Right lobe of liver (tissue), 6 donors: ENCODE measurements at places on chromosomes 2 and 18.

GRCh38 chr2:209687323-209687969 is 84.2 kb upstream of the UNC80 start:
- DNase-seq, result no peak

DNA sequence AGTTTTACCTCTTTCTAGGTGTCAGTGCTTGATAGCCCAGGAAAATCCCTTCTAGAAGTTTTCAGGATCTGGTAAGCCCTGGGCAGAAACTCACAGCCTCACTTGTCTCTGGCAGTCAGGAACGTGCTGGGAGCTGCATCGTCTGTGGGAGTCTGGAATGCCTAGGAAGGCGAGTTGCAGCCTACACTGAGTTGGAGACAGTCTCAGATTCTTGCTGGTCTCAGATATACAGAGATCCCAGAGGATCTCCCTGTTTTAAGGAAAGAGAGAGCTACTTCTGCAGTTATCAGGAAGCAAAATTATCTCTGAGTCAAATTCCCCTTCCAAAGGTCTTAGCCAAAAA is 104.4 kb upstream of the CDC42EP3 start:
- DNase-seq, result no peak

DNA sequence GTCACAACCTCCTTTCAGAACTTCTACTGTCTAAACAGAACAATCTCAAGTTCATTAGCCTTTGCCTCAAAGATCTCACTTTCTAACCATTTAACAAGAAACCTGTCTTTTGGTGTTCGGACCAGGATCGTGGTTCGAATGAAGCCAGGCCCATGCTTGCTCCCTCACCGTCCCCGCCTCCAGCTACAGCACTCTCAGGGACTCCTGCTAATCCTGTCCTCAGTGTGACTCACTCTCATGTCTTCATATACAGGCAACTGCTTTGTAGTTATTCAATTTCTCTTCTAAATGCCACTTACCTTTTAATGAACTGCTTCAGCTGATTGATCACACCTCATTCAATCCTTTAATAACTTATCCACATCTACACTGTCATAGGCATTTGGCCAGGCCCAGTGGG is 15.8 kb downstream of the SERTAD2 start:
- DNase-seq, result no peak

GRCh38 chr18:23706971-23707640 is 17.9 kb downstream of the LAMA3 start:
- DNase-seq, result no peak

DNA sequence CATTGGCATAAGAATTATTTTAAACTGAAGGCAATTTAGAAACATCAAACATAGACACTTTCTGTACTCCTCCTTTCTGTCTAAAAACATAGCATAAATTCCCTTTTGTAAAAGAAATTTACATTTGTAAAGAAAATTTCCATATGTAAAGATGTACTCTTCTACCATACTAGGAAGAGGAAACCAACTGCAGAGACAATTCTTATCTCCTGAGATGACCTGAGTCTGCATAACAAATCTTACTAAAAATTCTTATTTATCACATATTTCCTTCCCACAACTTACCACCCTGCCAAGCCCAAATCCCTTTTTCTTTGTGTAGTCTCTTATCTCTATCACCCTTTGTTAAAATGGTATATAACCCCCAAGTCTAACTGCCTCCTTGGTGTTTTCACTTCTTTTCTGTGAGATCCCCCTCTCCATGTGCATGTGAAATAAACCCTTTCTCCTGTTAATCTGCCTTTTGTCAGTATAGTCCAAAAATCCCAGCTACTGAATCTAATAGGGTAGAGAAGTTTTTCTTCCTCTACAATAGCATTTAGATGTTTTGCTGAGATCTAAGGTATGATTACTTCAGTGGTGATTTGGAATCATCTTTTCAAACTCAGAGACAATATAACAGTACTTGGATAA is 81.0 kb downstream of the CHN1 start:
- DNase-seq, result no peak

GRCh38 chr2:231393149-231394131 is 2.1 kb upstream of the B3GNT7 start:
- no peak for DNase-seq

DNA sequence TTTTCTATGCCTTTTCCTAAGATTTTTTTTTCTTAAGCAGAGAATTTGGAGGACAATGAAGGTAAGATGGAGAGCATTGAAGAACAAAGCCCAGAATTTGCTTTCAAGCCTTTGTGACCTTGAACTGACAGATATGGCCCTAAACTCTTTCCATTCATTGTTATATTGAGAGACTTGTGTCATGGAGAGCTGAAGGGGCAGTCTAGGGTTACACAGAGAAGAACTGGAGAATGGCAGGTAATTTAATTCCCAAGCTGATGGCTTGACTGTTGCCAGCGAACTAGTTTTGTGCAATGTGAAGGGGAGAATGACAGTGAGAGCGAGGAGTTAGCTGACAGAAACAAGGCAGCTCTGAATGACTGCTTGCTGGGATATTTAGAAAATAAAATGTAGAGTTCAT is 1344.2 kb downstream of the LRP1B start:
- DNase-seq, result no peak

GRCh38 chr2:190126798-190127197 is 64.3 kb upstream of the MSTN start:
- DNase-seq, result no peak

DNA sequence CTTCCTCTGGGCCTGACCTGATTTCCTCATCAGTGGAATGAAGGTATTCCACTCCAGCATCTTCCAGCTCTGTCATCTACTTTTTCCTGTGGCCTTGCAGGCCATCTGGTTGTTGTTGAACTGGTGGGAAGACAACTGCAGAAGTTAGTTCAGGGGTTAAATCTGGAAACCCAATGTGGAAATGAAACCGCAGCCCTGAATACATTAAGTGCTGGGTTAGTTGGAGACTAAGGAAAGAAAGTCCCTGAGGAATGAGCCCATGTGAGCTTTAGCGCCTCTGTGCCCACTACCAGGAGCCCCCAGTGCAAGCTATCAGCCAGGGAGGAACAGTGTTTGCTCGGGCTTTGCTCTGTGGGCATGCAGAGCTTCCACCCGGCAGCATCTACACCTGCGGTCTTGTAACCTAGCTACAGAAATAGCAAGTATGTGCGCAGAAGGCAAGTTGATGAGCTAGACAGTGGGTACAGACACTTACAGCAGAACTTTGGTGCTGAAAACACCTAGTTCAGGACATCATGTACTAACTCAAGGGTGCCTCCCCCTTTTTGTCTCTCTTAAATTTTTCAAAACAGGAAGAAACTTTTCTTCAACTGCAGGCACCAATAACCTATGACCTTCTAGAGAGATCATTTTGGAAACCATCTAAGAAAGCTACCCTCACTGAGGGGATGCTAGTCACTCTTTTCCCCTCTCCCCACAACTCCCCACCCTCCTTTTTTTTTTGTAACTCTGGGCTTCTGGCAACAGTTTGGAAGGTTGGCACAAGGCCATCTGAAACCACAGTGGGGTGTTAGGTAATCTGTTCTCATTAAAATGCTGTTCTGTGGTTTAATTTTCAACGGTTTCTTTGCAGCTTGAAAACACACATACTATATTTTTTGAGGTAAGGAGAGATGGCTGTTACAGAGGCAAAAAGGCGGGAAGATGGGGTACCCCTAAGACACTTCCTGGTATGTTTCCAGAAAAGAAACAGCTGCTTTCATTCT is 18.3 kb upstream of the CXCR4 start:
- no peak for DNase-seq

DNA sequence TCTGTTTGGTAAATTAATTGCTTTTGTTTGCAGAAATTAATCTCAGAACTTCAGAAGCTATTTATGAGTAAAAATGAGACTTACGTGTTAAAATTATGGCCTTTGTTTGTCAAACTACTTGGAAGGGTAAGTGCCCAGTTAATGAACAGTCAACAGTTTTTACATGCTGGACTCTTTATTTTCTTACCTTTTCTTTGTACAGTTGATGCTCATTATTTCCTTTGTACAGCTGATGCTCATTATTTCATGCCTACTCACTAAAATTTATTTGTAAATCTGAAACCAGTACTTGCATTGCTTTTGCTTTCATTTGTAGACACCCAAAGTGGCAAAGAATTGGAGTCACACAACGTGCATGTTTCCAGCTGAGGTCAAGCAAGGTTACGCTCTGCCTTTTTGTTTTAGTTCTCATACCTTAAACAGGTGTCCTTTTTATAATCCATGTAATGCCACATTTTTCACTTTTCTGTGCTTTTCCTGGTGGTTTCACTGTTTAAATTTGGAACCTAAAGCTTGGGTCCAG is 13.3 kb downstream of the RIF1 start:
- DNase-seq, result no peak

DNA sequence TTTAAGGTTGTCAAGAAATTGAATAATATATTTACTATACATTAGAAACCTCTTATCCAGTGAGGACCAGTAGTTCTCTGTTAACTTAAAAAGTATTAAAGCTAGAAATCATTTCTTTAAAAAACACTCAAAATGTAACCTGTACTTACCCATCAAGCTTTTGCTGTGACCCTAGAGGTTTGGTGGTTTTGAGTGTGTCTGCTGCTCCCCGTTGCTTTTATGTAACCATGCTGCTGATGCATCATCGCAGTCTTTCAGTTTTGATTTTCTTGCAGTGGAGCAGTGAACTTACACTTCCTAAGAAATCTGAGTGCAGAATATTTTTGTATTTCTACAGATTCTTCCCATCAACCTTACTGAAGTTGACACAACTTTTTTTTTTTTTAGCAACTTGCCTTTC is 34.2 kb downstream of the MRPS9 start:
- no peak for DNase-seq

GRCh38 chr2:26716340-26716739 is 23.8 kb downstream of the KCNK3 start:
- no peak for DNase-seq

DNA sequence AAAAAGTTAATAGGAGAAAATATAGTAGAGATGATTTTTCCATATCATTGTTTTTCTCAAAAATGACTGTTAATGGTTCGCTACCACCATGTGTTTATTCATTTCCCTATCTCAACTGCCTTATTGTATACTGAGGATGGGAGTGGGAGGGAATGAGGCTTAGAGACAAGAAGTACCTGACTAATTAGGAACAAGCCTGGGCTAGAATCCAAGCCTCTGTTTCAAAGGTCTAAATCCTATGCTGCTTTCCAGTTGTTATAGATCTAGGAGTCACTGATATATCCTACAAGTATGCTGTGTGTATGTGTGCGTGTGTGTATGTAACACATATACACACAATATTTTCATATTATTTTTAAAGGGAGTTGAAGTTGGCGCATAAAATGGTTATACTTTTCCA is 465.9 kb downstream of the EPHA4 start:
- no peak for DNase-seq

DNA sequence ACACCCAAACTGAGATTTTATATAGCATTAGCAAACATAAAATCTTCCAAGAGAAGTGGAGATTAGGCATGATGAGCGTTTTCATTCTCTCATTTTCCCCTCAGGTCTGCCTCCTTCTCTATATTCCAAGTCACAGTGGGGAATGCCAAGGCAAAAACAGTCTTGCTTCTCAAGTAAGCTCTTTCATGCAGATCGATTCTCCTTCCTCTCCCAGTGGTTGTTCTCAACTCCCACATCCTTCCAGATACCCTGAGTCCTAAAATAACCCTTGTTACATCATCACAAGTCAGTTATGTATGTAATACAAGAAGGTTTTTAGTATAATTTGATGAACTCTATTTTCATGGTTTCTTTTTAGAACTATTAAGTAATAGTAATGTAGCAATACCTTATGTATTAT is 150.6 kb downstream of the TXNL1 start:
- DNase-seq, result no peak

- peak; percentile 93 for DNase-seq
Observed at GRCh38 chr2:232447638-232448303, 8.2 kb upstream of the ALPI start.

DNA sequence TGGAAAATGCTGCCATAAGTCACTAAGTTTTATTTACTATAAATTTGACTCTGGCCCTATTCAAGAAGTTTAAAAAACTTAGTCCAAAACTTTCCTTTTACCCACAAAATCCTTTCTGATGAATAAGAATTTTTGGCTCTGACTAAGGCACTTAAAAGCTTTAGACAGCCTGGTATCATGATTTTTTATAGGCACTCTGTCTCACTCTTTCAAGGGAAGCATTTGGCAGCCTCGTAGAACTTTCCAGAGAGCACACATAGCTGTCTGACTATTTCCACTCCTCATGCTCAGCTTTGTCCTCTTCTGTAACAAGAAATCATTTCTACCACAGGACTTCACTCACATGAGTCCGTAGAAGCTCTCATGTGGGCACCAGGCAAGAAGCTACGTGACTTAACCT is 32.3 kb upstream of the XDH start:
- no peak for DNase-seq

DNA sequence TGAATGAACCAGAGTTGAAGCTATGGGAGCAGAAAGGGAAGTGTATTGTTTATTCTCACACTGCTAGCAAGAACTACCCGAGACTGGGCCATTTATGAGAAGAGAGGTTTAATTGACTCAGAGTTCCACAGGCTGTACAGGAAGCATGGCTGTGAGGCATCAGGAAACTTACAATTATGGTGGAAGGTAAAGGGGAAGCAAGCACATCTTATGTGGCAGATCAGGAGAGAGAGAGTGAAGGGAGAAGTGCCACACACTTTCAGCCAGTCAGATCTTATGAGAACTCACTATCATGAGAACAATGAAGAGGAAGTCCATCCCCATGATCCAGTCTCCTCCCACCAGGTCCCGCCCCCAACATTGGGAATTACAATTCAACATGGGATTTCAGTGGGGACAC is 383.2 kb upstream of the SLC14A2 start:
- no peak for DNase-seq

- DNase-seq, result no peak
Observed at GRCh38 chr2:158042666-158043065, 59.0 kb upstream of the UPP2 start.

DNA sequence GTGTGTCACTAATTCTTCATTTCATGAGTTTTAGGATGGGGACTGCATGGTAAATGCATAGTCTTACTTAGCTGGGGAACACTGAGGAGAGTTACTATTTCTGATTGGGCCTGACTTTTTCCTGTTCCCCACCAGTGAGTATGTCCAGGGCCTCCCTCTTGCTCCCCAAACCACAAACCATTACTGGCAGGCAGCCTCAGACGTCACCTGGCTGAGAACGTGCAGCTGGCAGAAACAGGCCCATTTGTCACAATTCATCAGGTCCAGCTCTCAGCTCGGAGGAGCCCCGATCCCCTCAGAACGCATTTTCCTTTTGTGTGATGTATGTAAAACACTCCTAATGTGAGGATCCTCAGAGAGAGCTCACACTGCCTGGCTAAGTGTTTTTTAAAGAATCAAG is 71.7 kb upstream of the SIX3 start:
- DNase-seq, result no peak

DNA sequence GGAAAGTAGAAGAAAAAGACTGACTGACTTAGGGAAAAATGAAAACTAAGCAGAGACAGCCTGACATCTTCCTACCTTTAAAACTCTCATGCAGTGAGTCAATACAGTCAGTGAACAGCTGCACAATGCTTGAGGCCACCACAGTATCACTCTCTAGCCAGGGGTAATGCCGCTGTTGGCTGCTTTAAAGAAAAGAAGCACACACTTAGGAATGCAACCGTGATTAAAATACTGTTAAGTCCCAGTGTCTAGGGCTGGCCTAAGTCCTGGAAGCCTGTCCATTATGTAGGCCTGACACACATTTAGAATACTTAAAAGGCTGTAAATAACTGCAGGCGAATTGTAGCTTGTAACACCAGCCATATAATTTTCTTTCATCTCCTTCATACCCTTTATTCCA is 50.7 kb downstream of the SIGLEC15 start:
- no peak for DNase-seq

- no peak for DNase-seq
Observed at GRCh38 chr2:195590199-195590860, 66.7 kb upstream of the SLC39A10 start.

GRCh38 chr2:10668402-10669012 is 21.3 kb downstream of the NOL10 start:
- DNase-seq, result no peak
